ENCODE measurements at places on chromosomes 3 and 15.

DNA sequence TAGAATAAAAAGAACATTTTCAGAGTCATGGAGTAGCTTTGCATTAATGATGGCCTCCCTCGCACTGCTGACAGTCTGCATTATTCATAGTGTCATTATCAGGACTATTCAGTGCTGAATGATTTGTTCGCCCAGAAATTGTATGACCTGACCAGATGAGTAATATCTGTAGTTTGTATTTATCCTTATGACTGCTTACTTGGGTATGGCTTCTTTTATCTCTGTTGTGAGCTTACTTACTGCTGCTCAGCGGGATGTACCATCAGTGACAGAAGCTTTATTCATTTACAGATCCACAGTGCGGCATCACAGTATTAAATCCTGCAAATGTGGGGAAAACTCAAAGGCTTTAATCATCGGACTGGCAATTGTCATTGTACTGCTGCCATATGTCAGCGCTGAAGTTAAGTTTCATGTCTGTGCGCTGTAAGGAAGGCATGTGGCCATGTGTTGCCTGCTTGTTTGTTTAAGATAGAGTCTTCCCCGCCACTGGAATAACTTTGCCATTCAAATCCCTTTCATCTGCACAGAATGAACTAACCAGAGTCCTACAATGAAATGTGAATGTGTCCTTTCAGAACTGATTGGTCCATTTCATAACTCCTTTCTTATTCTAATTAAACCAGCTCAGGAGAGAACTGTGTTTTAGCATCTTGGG, 262.2 kb downstream of the CHL1 start:
- no peak for DNase-seq

DNA sequence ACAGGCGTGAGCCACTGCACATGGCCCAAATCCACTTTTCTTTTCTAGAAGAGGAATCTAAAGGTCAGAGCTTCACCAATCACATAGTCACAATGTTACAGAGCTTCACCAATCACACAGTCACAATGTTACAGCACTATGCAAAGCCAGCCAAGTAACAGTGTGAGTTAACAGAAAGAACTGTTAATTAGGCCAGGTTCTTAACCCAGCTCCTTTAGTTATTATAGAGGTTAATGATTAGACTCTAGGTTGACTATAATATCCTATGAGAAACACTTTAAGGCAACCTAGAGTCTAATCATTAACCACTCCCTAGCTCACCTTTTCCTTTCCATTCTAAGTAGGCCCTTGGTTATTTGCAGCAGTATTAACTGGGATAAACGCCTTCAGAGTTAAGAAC, 54.0 kb downstream of the TASOR start:
- no peak for DNase-seq

- no peak for DNase-seq
Measured at GRCh38 chr3:34066328-34066727, 267.9 kb downstream of the PDCD6IP start.

GRCh38 chr15:77974098-77974414, 103.5 kb downstream of the TBC1D2B start:
- peak; percentile 68 for DNase-seq

- no peak for DNase-seq
Measured at GRCh38 chr15:35458176-35458856, 87.6 kb downstream of the DPH6 start.

DNA sequence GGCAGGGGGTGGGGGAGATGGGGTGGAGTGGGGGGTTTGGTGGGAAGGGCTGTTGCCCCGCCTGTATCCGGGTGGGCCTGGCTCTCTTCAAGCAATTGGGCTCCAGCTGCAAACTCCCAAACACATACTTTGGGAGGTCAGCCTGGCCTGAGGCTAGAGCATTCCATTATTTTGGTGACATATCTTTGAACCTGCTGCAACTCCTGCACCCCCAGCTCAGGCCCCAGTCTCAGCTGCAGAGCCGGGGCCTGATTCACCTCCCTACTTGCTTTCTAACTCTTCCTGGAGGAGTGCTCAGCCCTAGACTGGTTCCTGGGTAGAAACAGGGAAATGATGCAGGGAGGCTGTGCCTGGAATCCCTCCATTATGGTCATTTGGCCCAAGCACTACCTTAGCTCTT, 140.8 kb upstream of the PRR23C start:
- DNase-seq: no peak

DNA sequence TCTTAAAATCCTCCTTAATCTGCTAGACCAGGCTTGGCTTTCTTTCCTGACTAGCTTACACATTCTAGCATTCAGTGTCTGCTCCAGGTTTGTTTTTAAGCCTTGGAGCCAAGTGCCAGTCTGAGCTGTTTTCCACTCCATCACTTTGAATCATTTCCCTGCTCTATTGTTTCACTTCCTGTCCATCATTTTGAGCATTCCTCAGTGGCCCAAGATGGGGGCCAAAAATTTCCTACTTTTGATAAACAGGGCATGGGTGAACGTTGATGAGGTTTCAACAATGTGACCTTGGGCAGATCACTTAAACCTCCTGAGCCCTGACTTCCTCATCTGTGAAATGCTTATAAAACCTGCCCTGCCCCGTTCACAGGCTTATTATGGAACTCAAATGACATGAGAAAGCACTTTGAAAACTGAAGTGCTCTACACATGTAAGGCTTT, 4.4 kb downstream of the CYP19A1 start:
- no peak for DNase-seq

GRCh38 chr3:198112031-198112430, 152.0 kb downstream of the LMLN start:
- no peak for DNase-seq

GRCh38 chr3:9769426-9770275, at the start of gene CAMK1:
TSS of gene CAMK1 (minus strand) at chr3:9769947. CDS start at chr3:9767749, 2,198 bp downstream.
- peak; percentile 89 for DNase-seq

GRCh38 chr3:7546253-7546652, 685.3 kb downstream of the GRM7 start:
- DNase-seq: no peak

GRCh38 chr3:102194760-102195159, 240.1 kb upstream of the ZPLD1 start:
- no peak for DNase-seq

- no peak for DNase-seq
Measured at GRCh38 chr3:71582036-71582611, 1.4 kb downstream of the FOXP1 start.

GRCh38 chr3:151871639-151872468, 1.6 kb upstream of the SUCNR1 start:
- DNase-seq: no peak

- no peak for DNase-seq
Measured at GRCh38 chr3:47394881-47395280, 14.1 kb downstream of the PTPN23 start.

DNA sequence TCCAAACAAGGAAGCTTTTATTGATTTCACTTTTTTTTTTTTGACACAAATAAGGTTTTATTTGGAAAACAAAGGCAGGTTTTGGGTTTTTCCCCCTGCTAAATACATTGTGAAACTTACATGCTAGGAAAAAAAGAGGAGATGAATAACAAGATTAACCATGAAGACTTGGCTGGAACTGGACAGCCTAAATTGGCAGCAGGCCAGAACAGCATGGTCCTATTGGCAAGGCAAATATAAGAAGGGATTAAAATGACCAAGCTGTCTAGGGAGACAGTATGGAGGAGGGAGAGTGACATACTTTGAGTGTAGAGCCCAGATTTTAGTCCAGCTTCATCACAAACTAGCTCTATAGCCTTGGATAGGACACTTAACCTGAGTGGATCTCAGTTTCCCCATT, 63.9 kb upstream of the BBX start:
- DNase-seq: no peak

DNA sequence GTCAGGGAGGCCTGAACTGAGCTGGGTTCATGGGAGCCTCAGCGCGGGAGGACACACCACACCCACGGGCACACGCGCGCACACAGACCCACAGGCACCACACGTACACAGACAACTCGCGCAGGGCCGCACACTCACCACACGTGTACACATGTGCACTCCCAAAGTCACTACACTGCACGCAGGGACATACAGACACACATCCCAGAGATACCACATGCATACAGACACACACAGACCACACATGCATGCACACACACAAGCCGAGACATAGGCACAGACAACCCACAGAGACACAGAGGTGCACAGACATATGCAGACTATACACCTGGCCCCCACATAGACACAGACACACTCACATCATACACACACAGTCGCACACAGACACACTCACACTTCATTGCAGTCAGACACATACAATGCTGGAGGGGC, 1.1 kb upstream of the MGLL start:
- DNase-seq: peak; percentile 67

DNA sequence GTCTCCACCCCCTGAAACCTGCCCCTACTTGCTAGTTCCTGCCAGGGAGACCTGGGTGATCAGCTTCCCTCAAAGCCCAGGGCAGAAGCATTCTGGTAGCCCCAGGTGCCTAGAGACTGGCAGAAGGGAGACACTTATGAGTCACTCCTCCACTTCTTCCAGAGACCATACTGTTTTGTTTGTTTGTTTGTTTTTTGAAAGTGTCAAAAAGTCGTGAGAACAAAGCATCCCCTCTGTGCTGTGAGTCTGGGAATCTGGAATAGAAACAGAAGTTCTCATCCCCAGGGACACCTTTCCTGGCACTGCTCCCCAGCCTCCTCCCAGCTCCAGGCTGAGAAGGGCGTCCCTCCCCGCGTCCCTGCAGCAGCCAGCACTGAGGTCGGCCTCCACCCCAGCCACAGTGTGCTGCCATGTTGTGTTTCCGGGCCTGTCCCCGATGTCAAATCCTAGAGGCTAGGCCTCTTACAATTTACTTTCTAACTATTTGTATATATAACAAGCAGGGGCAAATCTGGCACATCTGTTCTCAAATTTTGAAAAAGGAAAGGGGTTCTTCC, 573.0 kb downstream of the RBMS3 start:
- DNase-seq: no peak

DNA sequence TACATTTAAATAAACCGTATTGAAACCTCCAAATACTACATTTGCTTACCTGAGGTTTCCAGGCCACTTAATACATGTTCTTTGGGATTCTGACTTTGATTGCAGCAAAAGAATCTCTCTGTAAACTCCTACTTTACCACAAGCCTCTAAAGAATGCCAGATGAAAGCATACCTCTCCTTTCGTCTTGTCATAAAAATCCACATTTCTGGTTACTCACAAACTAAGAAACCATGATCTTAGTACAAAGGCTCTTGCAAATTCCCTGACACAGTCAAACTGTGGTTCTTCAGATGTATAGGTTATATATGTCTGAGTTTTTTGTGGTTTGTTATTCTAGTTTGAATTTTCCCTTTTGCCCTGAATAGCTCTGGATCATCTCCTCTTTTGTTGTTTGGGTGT, 188.4 kb downstream of the RAP2B start:
- no peak for DNase-seq

DNA sequence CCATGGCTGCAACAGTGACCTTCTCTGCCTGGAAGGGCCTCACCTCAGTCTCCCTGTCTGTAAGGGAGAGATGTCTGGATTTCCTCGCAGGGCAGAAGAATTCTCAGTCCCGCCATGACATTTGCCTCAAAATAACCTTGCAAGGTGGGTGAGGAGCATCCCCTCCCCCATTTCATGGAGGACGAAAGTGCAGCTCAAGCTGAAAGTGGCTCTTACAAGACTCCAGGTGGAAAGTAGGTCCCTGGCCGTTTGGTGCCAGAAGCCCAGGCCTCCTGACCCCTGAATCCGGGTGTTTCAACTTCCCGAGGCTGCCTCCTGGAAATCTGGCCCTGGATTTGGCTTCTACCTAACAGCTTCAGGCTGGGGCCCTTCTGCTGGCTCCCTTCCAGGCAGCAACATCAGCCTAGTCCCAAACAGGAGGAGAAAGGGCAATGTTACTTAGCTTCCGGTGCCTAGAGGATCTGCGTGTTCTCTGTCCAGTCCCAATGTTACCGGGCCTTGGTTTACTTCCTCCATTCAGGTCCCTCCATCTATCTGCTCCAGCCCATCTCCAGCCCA, 769 bp upstream of the CSPG4 start:
- no peak for DNase-seq

- DNase-seq: no peak
Measured at GRCh38 chr15:50979041-50979440, 70.6 kb downstream of the AP4E1 start.

Data from right forelimb (tissue), 1 donor.